ENCODE measurements at places on chromosomes 12 and 14.

DNA sequence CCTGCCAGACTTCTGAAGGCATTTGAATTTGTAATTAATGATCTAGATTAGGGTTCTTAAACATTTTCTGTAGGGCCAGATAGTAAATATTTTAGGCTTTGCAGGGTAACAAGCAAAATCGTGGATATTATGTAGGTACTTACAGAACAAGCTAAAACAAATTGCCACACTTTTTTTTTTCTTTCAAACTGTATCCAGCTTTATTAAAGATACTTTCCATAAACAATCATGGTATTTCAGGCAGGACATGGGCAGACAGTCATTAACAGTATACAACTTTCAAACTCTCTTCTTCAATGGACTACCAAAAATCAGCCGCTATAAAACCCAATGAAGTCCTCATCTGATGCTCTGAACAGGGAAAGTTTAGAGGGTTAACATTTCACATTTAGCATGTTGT is 9.6 kb downstream of the TRMT5 start:
- DNase-seq, result no peak

GRCh38 chr12:85374981-85375380 is 95.0 kb downstream of the ALX1 start:
- DNase-seq, result no peak

GRCh38 chr12:6840330-6840729 is 395 bp upstream of the GNB3 start:
- DNase-seq, result no peak

- DNase-seq, result no peak
These were observed 124.9 kb downstream of the BCAT1 start for GRCh38 chr12:24823808-24824515.

DNA sequence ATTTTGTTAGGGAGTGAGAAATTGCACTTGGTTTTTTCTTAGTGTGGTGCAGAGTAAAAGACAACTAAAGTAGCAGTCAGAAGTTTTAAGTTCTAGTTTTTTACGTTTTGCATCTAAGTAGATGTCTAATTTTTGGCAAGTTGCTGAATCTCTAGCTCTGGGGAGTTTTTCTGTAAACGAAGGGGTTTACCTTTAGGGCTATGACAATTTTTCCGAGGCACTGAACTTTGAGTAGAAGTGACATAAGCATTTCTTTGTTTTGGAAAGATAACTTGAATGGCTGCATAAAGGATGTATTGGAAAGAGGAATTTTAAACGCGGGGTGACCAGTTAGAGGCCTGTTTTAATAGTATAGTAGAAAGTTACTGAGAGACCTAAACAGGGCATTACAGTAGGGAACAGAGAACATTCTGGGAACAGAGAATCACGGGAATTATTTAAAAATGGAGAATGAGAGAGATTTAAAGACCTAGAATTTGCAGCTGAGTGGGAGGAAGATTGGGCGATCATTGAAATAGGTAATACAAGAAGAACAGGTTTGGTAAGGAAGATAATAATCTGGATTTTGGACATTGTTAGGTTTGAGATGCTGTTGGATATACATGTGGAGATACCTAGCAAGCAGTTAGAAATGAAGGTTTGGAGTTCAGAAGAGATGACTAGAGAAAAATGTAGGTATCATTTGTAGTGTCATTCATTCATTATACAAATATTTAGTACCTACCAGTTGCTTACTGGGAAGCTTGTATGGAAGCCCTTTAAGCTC is 1.2 kb downstream of the ZNF410 start:
- DNase-seq, result no peak

DNA sequence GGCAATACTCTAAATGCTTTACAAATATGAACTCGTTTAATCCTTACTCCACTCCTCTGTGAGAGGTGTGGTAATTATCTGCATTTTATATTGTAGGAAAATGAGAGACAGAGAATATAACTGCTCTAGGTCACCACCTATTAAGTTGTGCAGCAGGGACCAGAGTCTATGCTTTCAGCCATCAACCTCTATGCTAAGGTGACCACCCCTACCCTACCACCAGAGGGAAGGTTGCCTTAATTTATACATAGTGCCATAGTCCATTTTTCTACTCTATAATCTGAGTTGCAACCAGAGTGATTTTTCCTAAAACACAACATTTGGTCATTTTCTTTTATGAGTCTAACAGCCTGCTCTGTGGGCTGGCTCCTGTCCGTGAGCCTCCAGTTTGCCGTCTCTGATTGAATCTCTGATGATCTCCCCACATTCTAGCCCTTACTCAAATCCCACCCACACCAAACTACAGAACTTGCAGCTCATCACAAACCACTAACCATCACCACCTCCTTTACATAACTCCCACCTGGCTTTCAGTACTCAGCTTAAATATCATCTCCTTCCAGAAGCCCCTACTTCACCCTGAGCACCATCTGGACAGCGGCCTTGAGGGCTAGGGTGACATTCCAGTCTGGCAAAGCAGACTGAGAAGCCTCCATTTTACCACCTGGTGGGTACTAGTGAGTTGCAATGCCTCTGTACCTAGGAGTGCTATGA is 126.6 kb downstream of the PPM1H start:
- DNase-seq, result no peak

- no peak for DNase-seq
These were observed 369.1 kb downstream of the NPAS3 start for GRCh38 chr14:33307691-33308251.

- DNase-seq, result no peak
These were observed 41.5 kb downstream of the PDE3A start for GRCh38 chr12:20409607-20410377.

Measured in activated CD4-positive, alpha-beta T cell treated with anti-CD3 and anti-CD28 coated beads for 4 hours (primary cell).